ENCODE measurements at places on chromosomes 1 and 21.

GRCh38 chr1:241939798-241940197, 17.8 kb upstream of the BECN2 start:
- DNase-seq, result no peak

DNA sequence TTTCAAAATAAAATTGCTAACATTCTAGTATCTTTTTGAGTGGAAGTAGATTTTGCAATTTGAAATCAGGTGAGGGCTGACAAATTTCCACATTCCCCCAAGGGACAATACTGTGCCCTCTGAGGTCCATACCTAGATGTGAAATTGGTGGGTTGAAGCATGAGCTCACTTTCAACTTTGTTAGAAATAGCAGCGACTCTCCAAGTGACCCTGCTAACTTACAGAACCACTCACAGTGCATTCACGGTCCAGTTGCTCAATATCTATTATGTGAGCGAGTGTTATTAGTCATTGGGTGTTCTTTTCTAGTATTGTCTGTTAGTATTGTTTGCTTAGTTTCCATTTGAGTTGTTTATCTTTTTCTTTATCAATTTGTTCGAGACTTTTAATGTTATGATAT, 53.6 kb upstream of the ASB17 start:
- no peak for DNase-seq

DNA sequence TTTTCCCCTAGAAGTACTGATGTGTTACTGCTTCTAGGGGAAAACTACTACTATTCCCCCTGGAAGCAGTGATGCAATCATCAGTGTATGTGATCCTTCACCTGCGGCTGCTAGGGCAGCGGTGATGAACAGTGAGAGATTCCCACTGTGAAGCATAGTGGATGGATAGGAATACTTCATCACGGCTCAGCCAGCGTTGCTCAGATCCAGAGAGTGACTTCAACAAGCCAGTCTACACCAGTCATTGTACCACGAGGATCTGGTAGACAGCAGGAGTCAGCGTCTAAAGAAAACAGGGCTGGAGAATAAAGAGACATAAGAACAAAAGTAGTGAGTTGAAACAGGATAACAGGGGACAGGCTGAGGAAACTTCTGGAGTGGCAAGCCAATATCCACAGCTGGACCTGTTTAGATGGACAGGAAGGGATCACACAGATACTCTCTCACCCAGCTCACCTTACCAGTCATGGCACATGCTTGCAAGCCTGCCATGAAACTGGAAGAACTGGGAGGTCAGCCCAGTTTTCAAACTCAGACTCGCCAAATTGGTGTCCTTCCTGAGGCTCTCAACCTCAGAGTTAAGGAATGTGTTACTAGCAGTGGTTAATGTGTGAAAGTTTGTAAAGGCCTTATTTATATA, 42.4 kb upstream of the LRRC52 start:
- no peak for DNase-seq

GRCh38 chr1:117541003-117541402, 64.8 kb upstream of the TENT5C start:
- DNase-seq, result no peak

GRCh38 chr1:216794586-216794985, 71.4 kb upstream of the ESRRG start:
- no peak for DNase-seq

All from NCI-H1092 (cell line).